Pulmonary artery endothelial cell (primary cell): ENCODE measurements at places on chromosomes 1 and 21. TPM values are rescaled to one million over a fixed set of nuclear protein-coding genes. Genes with fewer than 3 reads are reported as not detected.

GRCh38 chr1:160542303-160542945 is 19.4 kb upstream of the SLAMF6 start:
- DNase-seq = no peak

Gene RGS8
- total RNA-seq = not detected in 2 replicates

- peak; percentile 40 for DNase-seq
Observed at GRCh38 chr1:32695098-32695904, 7.3 kb downstream of the SYNC start.

DNA sequence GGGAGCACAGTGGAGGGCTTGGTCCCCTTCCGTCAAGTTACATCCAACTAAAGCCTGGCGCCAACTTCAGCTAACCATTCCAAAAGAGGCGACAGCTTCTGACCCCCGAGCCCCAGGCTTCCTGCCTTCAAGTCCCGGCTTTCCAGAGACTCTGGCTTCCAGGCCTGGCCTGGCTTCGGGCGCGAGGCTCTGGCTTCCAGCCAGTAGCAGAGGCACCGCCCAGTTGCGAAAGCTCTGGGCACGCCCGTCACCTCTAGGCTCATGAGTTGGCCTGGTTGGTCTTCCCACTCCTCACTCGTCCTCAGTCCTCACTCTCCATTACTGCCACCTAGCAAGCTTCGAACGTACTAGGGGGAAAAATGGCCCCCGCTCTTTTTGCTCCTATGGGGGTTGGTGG is 30.0 kb upstream of the C1orf185 start:
- DNase-seq = no peak

GRCh38 chr1:229845410-229846138 is 219.5 kb downstream of the URB2 start:
- DNase-seq = no peak

DNA sequence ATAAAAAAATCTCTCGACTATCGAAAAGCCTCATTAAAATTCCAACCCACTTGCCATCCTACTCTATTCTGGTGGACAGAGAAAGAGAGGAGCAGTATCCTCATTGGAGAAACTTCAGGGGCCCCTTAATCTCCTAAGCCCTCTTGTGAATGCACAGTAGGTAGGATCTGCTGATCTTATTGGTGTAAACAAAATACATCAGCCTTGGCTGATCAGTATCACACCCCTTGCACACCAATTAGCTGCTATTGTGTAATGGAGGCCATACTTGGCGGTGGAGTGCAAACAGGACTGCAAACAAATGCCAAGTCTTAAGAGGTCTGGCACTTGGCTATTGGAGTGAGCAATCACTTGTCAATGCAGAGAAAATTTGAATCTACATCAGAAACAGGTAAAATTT is 15.7 kb downstream of the VCAM1 start:
- no peak for DNase-seq

Gene CNN3
- 334 and 463 TPM in 2 replicates for total RNA-seq

DNA sequence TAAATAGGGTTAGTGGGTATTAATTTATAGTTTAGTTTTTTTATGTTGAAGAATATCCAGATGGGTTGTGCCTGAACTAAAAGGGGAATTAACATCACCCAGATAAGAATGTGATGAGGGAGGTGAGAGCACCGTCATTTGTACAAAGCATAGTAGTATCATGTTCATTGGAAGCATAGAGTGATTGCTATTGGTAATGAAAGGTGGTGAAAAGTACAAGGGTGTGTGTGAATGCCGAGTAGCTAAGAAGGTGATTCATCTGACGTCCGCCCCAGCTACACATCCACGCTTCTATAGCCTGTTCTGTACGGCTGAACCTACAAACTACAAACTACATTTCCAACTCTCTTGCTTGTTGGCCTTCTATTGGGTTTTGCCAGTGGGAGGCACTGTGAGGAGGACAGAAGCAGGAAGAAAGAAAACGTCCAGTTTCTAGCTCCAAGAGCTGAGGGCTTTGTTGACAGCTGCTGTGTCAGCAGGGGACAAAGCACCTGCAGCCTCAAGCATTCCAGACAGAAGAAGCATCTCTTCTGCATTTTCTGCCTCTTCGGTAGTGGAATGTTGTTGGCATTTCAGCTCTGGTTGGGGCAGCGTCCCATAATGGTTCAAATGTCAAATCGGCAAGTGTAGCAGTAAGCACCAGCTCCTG is 404.8 kb downstream of the KCTD3 start:
- no peak for DNase-seq

- DNase-seq = no peak
Observed at GRCh38 chr21:43806017-43806710, 16.8 kb downstream of the RRP1 start.

DNA sequence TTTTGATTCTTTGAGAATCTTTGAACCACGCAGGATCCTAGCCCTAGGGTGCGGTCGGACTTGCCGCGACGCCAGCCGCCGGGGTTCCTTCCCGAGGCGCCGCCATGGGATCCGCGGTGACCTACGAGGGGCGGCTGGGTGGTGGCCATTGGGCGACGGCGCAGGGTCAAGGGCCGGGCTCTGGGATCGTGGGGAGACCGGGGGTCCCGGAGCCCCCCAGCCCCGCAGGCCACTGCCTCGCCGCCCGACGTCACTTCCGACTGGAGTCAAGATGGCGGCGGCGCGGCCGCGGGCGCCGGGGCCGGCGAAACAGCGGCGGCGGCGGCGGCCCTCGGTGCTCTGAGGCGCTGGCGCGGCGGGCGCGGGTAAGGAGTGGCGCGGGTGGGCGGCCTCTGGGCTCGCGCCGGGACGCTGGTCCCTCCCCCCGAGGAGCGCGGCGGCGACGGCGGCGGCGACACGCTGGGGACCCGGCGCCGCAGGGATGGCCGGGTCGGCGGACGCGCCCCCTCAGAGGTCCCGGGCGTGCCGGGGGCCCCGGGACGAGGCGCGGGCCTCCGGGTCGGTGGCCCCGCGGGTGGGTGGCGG is at the start of gene PRDM2:
Gene PRDM2, plus strand, starts transcription at position 253 of the 585 bp plus-strand sequence. CDS start 15,418 bp downstream, outside the sequence.
- DNase-seq = no peak

- DNase-seq = no peak
Observed at GRCh38 chr1:3788756-3789420, 7.4 kb downstream of the LRRC47 start.

Gene ROR1
- 2.5 and 3.3 TPM in 2 replicates for total RNA-seq

GRCh38 chr1:212597487-212597886 is 11.1 kb upstream of the ATF3 start:
- DNase-seq = no peak

DNA sequence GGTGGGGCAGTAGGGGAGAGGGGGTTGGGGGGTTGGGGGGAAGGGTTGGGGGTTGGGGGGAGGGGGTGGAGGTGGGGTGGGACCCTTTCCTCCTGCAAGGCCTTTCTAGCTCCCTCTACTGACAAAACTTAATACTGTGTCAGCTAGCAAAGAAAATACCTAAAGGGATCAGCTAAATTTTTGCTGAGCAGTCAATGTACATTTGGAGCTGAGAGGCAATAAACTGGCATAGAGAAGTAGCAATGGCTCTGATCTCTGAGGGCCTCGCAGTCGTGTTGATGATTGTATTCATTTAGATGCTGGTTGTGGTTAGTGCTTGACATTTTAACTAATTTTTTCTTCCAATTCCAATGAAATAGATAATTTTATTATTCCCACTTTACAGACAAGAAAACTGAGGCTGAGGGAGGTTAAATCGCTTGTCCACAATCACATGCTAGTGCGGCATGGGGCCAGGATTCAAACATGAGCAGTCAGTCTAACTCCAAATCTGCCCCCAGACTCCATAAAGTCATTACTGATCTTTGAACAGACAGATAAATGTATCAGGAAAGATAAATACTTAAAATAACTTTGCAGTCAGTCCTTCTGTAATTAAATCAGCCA is 357.1 kb downstream of the DISC1 start:
- DNase-seq = no peak

DNA sequence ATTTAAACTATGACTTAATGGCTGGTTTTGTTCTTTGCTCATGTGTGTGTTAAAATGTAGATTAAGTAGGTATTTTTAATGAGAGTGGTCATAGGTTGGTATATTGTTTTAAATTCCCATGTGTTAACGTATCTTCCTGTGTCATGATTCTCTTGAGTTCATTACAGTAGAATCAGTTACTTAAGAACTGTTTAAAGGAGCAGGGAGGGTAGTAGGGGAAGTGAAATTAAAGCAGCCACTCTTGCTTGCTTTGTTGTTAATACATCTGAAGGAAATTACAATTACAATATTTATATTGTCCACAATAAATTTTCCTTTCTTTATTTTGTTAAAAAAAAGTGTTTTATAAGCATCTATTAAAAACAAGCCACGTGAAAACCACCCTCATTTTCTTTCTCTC is 119.2 kb upstream of the KIAA1614 start:
- DNase-seq = no peak

DNA sequence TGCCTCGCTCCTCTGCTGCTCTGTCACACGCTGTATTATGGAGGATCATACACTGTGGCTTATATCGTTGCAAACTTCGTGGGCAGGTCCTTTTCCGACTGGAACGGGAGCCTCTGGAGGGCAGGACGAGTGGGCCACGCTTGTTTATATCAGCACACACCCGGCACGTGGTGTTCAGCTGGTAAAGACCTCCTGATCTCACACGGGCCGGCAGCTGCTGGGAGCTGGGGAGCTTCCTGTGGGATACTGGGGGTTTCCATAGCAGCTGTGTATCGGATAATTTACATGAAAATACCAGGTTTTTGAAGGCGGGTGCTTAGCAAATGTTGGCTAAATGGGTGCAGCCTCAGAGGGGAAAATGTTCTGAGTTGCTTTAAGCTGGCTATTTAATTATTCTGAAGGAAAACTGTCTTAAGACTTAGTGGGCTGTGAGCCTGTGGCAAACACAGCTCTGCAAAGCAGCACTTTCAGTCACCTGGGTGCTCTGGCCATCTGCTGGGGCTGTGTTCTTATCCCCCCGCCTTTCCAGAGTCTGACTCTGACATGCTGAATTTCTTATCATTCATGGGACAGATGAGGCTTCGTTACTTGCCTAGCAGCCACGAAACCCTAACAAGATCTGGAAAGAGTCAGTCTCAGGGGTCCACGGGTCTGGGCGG is 103.6 kb upstream of the GCLM start:
- DNase-seq = no peak

Gene JAK1
- total RNA-seq = 173 and 208 TPM in 2 replicates

GRCh38 chr1:152228831-152229230 is 4.8 kb upstream of the HRNR start:
- no peak for DNase-seq

- DNase-seq = no peak
Observed at GRCh38 chr1:29829448-29830344, 593.4 kb downstream of the PTPRU start.

GRCh38 chr1:6200188-6200809 is 904 bp upstream of the RPL22 start:
- no peak for DNase-seq

- DNase-seq = peak; percentile 50
Observed at GRCh38 chr1:27031235-27032118, 18.8 kb upstream of the TENT5B start.

DNA sequence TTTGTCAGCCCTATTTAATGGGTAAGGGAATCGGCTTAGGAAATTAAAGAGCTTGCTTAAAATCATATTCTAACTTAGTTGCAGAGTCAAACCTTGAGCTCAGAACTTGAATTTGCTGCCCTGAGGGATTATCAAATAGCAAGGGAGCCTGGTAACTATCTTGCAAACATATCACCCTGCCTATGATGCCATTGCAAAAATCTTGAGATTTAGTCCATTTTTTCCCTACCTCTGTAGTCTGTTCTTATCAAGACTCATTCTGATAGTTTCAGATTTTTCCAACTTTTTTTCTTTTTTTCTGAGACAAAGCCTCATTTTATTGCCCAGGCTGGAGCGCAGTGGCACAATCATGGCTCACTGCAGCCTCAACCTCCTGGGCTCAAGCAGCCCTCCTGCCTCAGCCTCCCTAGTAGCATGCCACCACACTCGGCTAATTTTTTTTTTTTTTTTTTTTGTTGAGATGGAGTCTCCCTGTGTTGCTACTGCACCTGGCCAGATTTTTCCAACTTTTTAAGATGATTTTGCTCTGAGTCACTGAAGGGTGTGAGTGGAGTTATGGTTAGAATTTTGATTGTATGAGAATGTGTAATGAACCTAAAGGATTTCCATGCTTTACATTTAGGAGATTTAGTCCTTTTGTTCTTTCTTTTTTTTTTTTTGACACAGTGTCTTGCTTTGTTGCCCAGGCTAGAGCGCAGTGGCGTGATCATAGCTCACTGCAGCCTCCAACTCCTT is 12.2 kb downstream of the SARS1 start:
- DNase-seq = no peak

DNA sequence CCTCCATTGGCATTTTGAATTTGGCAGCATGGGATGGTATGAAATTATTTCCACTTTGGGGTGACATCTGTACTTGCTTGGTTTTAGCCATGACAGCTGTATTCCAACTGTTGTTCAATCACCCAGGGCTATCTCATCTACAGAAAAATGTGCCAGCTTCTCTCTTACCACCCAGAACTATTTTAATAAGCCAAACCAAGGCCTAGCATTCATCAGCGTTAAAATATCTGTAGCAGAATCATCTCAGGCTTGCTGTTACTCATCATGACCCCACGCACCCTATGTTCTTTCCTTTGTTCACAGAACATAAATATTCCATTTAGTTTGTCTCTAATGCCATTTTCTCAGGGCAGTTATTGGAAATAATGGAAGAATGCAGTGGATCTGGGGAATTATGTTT is 49.8 kb downstream of the GIPC2 start:
- DNase-seq = peak; percentile 80

Gene SAMD13
- total RNA-seq = 2.6 and 3.2 TPM in 2 replicates

DNA sequence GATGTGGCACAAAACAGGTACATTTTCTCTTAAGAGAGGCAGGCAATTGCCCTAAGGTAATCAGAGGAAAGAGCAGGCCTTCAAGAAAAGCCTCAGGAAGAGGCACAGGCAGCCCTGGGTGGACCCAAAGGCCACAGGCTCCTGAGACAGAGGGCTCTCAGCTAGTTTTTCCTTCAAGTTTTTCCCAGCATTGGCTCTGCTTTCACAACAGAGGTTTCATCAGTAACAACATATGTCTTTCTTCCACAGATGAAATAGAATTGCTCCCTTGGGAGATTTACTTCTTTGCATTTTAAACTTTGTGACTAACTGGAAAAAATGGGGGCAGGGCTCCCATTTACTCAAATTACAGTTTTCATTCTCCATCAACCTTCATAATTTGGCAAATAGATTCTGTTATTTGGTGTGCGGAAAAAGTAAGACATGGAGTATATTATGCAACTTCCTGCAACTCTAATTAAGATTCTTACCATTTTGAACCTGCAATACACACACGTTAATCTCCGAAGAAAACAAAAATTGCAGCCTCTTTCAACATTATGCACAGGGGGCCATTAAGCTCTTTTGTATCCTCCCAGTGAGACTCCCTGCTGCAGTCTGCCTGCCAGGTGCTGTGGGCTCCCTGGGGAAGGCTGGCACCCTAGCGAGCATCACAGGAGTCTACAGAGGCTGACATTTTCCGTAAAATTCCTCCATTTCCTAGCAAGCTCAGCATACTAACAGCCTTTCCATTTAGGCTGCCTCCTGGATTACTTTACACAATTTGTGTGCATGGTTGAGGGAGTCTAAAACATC is 282.3 kb downstream of the USH2A start:
- DNase-seq = no peak

GRCh38 chr1:160083968-160084770 is 2.8 kb downstream of the KCNJ9 start:
- no peak for DNase-seq

DNA sequence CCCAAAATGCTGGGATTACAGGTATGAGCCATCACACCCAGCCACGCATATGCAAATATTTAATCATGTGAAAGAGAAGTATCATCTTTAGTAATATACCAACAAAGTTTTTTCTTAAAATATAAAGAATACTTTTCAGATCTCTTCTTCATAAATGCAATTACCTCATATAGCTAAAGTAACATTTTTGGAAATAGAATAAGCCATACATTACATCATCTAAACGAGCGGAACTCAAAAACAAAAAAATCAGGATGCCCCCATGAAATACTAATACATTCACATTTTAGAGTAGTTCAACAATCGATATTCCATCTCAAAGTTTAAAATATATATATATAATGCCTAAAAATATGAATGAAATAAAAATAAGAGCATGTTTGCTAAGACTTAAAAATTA is 4.7 kb downstream of the NDC1 start:
- DNase-seq = no peak
